ENCODE measurements at places on chromosomes 16 and 17. TPM values are rescaled to one million over a fixed set of nuclear protein-coding genes. Genes with fewer than 3 reads are reported as not detected.
A peak's percentile ranks its signal among the peaks of the same experiment; 100 is the strongest.

DNA sequence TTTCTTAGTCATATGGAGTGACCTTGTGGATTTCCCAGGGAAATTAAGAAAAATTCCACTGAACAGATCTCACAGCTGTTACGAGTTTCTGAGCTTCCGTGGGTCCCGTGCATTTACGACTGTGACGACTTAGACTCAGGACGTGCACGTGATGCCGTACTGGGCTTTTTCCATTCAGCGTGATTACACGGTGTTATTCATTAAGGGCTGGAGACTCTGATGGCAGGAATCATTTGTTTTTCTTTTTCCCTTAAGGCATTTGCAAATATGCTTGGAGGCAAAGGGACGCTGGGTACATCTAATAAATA lies 57.2 kb downstream of the TBC1D16 start:
- DNase-seq = no peak

DNA sequence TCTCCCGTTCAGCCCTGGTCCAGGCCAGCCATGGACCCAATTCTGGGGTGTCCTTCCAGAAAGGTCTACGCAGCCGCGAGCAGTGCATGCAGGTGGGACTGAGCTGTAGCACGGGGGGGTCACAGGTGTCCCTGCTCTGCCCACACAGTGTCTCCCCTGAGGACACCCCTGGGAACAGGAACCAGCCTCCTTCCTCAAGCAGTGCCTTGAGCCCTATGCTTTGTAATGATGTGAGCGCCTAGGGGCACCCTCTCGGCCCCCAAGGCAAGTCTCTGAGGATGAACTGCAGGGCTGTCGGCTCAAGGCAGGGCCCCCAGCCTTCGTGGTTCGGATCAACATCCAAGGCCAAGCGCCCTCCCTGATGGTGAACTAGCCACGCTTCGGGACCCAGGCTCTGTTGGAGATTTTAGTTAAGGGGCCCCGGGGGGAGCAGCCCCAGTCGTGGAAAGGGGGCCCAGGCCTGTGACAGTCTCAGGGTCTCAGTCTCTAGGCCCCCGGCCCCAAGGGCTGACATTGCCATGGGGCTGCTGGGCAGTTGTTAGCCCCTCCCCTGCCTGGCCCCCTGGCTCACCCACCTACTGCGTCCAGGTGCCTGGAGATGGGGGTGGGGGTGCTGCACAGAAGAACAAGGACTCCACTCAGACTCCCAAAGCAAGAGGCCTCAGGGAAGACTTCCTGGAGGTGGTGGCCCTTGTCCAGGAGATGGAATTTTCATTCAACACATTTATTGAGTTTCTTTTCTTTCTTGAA lies 2.3 kb downstream of the IL17C start:
- no peak for DNase-seq

DNA sequence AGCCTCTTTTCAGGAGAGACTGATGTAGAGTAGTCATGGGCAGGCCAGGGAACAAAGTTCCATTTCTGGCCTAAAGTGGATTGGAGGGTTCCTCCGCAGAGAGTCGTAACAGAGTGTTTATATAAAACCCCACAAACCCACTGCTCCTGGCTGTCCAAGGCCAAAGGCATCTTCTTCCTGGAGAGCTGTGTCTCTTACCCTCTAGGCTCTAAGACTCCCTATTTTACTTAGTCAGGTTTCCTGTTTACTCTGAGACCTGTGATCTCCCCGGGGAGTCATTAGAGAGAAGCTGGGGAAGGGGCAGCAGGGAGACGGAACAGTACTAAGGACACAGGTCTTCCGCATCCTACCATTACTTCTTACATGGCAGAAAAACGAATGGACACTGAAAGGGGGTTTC lies 69.5 kb downstream of the HIC1 start:
- no peak for DNase-seq

GRCh38 chr16:23365602-23366240 lies 63.6 kb downstream of the SCNN1B start:
- DNase-seq = no peak

- no peak for DNase-seq
These were observed 2.4 kb downstream of the ARHGDIA start for GRCh38 chr17:81868674-81869220.

DNA sequence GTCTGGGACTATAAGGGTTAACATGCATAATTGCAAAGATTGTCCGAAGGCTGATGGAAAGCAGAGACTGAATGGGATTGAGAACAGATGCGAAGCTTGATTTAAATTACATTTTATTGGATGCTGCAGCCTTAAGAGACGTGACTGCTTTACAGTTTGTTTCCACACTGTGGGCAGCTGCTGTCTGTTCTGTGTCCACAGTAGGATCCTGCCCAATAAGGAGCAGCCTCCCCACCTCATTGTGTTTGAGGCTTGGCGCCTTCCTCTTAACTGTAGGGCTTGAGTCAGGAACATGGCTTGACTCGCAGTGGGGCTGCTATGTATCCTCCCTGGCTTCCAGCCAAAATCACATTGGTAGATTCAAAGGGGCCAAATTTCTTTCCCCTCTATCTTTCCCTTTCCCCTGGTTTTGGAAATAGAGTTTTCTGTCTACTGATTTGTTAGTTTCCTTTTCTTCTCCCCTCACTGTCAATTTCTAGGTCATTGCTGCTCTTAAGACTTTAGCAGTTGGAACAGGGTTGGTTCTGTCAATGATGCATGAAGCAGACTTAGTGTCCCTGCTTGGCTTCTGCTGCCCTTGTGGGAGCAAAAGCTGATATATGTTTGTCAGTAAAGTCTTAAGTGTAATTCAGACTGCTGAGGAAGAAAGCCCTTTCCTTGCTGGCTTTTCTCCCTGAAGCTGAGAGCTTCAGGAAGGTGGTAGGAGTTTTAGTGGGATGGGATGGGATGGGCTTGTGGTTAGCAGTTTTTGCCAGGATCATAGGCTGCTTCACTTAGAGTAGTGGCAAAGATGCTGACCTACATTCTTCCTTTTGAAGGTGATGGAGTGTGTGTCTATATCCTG lies 5.0 kb upstream of the RARA start:
- DNase-seq = no peak

GRCh38 chr17:78092794-78093324 lies 35.7 kb downstream of the TMC6 start:
- DNase-seq = no peak

DNA sequence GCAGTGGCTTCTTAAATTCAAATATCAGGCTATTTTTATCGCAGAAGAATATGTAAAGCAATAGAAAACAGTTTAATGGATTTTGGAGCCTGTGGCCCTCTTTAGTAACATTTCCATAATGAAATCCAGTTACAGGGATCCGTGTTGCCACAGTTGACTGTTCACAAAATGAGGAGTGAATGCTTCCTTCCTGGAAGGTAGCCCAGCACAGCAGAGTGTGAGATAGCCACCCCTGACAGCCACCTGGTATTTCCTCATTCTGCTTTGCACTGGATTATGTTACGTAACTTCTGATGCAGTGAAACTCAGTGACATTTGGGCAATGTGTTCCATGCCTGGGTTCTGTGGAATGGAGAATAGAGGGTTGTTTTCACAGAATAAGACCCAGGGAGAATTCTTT lies 517.2 kb downstream of the RBFOX1 start:
- peak; percentile 39 for DNase-seq

GRCh38 chr16:87658564-87659225 lies 56.4 kb downstream of the JPH3 start:
- DNase-seq = no peak

DNA sequence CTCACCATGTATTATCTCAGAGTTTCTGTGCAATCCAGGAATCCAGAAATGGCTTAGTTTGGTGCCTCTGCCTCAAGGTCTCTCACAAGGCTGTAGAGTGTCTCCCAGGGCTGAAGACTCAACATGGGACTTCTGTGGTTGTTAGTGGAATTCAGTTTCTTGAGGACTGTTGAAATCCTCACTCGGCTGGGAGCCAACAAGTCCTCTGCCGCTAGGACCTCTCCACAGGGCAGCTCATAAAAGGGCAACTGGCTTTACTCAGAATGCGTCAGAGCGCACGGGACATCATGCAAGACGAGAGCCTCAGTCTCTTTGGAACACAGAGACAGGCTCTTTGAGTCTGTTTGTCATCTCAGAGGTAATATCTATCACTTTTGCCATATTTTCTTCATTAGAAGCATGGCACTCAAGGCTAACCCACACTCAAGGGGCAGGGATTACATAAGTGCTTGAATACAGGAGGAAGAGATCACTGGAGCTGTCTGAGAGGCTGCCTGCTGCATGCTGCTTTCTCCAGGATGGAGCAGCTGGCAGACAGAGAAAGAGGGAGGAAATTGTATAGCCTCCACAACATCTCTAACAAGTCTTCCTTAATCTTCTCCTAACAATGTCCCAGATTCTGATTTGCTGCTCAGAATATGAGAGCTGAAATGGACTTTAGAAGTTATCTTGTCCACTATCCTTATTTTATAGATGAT lies 97.5 kb upstream of the ASIC2 start:
- DNase-seq = no peak

- no peak for DNase-seq
These were observed 128.9 kb downstream of the BRIP1 start for GRCh38 chr17:61734466-61734865.

GRCh38 chr16:57866529-57866918 lies 64.2 kb upstream of the KIFC3 start:
- DNase-seq = no peak

- DNase-seq = no peak
These were observed 13.6 kb downstream of the UBFD1 start for GRCh38 chr16:23570992-23571632.

DNA sequence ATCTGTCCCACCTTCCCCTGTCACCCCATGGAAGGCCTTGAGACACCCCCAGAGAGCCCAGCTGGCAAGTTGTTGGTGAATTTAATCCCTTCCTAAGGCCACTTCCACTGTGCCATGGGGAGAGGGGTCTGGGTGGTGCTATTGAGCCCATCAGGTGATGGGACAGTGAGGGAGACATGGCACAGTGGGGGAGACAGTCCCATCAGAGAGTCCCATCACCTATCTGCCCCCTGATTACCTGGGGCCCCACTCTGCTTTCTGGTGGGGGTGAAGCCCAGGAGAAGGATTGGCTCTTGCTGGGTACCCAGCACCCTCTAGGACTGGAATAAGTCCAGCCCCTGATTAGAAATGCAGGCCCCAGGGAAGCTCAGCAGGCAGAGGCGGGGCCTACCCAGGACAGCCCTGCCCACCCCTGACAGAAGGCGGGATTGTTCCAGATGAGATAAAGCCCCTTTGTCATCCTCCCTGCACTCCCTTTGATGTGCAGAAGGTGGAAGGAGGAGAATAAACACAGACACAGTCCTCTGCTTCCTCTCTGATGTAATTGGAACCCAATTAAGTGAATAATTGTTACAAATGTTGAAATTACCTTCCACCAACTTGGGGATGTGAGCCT lies 18.9 kb downstream of the TMEM132E start:
- DNase-seq = no peak

GRCh38 chr17:7873051-7873450 lies 15.2 kb downstream of the CYB5D1 start:
- no peak for DNase-seq

GRCh38 chr16:81447383-81448101 lies 2.9 kb downstream of the CMIP start:
- no peak for DNase-seq

- no peak for DNase-seq
These were observed 24.6 kb downstream of the TMEM11 start for GRCh38 chr17:21189361-21189760.

DNA sequence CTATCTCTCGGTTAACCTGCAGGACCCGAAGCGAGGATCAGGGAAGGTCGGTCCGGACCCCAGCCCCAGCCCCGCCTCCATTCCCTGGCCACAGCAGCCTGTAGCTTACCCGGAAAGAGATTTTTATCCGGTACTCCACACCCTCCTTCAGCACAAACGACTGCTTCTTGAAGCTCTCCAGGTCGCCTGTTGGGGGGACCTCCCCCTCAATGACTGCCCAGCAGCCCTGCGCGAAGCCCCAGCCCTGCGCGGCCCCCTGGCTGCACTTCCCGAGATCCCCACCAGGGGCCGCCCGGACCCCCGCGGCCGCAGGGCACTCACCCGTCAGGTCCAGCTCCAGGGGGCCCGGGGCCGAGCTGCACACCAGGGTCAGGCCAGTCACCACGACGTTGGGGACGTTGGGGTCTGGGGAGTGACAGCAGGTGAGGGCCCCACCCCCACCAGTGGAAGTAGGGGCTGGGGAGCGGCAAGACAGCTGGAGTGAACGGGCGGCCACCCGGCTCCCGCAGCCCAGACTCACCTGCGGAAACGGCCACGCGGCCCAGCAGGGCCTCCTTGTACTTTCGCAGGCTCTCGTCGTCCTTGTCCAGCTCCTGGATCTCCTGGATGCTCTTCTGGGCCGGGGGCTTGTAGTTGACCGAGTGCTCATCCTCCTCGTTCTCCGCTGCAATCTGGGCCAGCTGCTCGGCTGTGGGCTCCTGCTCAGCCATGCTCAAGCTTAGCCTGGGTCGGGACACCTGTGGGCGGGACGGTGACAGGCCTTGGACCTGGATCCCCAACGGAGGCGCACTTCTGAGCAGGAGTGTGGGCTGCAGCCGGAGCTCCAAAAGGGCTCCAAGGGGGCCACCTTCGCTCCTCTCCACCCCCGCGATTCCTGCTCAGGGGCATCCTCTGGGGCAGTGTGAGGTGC lies 1.7 kb downstream of the ARHGDIA start:
- DNase-seq = no peak

DNA sequence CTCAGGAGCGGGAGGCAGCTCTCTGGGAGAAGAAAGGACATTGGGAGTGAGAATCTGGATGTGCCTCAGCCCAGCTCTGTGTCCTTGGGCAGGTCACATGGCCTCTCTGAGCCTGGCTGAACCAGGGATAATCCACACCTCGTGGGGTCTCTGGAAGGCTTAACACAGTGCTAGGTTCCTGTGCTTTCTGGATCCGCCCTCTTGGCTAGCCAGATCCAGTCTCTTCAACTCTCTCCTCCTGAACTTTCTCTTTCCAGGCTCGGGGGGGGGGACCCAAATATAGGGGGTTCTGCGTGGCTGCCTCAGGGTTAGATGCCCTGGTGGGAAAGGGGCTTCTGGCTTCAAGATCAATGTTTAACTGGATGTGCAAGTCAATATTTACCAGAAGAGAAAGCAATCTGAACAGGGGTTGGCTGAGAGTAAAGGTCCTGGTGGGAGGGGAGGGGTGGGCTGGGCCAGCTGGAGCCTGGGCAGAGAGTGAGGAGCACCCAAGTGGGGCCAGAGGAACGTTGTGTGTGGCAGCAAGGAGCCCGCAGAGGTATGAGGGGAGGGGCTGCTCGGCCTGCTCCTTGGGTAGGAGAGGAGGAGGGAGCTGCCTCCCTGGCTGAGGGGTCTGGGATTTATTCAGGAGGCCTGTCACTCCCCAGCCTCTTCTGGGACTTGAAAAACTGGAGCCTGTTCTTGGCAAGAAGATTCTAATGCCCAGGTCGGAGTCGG lies at the start of gene SERPINF2:
Gene SERPINF2, plus strand, starts transcription at position 501 of the 717 bp plus-strand sequence. CDS start 2,125 bp downstream, outside the sequence.
- DNase-seq = no peak

- no peak for DNase-seq
These were observed 44.9 kb upstream of the PEMT start for GRCh38 chr17:17636272-17636885.

- DNase-seq = no peak
These were observed at the start of gene ADAMTS18 for GRCh38 chr16:77434530-77435271. ADAMTS18 (minus strand) TSS chr16:77435034; CDS start chr16:77434695, 339 bp downstream.

SAMD14 gene
- 0.98 TPM for total RNA-seq

RASD1 gene
- total RNA-seq = 13.2 TPM

KIFC3 gene
- total RNA-seq = 38.4 TPM

HYDIN gene
- 1.7 TPM for total RNA-seq

NOD2 gene
- 2.4 TPM for total RNA-seq

PRSS8 gene
- 0.34 TPM for total RNA-seq
